H1 (cell line): ENCODE measurements at places on chromosomes 4 and X. TPM values are rescaled to one million over a fixed set of nuclear protein-coding genes. Genes with fewer than 3 reads are reported as not detected.

GRCh38 chr4:150256841-150257730, 178.8 kb downstream of the DCLK2 start:
- no peaks in the 10 kb centered on the region for H3K36me3 ChIP-seq
- H3K27ac ChIP-seq, result no peak overlapping the region
- peak; percentile 69 for DNase-seq
- no peak overlapping the region for H3K4me3 ChIP-seq
- no peaks in the 10 kb centered on the region for H3K27me3 ChIP-seq

DNA sequence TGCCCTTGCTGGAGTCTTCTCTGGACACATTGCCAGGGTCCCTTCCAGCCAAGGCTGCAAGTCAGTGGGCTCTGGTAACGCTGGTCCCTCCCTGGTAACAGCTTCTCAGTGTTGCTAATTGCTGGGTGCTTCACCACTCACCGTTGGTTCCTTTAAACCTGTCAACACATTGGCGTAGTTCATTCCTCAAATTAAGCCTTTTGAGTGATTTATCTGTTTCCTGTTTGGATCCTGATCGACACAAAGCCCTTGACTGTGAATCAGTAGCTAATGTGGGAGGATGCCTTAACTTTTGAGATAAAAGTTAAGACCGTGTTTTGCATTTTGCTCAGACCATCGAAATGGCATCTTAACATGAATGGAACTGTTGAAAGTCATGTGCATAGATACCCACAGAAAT, 125.9 kb downstream of the AMELX start:
- H3K4me1 ChIP-seq, result no peaks in the 10 kb centered on the region
- no peaks in the 10 kb centered on the region for H3K27me3 ChIP-seq
- no peak overlapping the region for H3K27ac ChIP-seq
- H3K4me3 ChIP-seq, result no peak overlapping the region
- no peak for DNase-seq

DNA sequence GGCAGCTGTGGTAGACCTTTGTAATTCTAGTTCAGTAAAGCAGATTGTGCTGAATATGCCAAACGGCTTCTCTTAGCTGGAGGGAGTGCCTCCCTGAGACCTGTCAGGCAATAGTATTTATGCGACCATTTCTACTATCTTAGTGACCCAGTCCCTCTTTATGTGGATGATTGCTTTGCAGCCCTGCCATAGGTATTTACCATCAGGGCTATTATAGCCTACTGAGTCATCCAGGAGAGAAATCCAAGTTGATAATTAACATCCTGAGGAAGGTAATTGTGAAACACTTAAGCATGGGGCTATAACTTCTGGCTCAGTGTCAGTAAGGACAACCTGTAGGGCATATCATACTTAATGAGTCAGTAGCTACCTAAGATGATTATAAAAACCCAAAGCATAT, 103.9 kb upstream of the MAOA start:
- H3K4me3 ChIP-seq, result no peak overlapping the region
- no peak overlapping the region for H3K27ac ChIP-seq
- no peak for DNase-seq
- 0 out of 2 replicates have a peak, but pooled peaks cover 1% of the 10 kb centered on the region for H3K4me1 ChIP-seq
- no peaks in the 10 kb centered on the region for H3K27me3 ChIP-seq

The GDPD2 gene
- polyA plus RNA-seq, result 68.3 and 75.5 TPM in 2 replicates

DNA sequence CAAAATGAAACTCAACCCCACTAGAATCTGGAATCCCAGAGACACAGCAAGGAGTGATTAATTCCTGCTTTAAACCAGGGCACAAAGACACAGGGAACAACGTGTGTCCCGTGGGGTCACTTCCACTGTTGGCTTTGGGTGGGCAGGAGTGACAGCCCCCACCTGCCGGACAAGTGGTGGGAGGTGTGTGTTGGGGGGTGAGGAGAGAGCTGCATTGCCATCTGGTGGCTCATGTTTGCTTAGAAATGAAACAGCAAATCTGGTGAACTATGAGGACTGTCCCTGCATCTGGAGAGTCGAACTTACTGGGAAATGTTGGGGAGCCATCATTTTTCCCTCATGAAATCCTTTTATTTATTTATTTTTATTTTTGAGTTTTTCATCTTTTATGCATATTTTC, 75.9 kb upstream of the AFAP1 start:
- no peak for DNase-seq
- no peak overlapping the region for H3K27ac ChIP-seq
- no peaks in the 10 kb centered on the region; the same call in 1 of the 2 replicates for H3K36me3 ChIP-seq
- no peaks in the 10 kb centered on the region for H3K4me1 ChIP-seq
- no peak overlapping the region for H3K4me3 ChIP-seq
- no peaks in the 10 kb centered on the region for H3K27me3 ChIP-seq

GRCh38 chr4:10283761-10284160, 167.2 kb upstream of the WDR1 start:
- no peaks in the 10 kb centered on the region for H3K4me1 ChIP-seq
- H3K36me3 ChIP-seq, result no peaks in the 10 kb centered on the region
- H3K27ac ChIP-seq, result no peak overlapping the region
- no peaks in the 10 kb centered on the region for H3K27me3 ChIP-seq
